ENCODE measurements at places on chromosomes 7 and 10.

GRCh38 chr10:33861016-33861704 lies 526.7 kb upstream of the NRP1 start:
- DNase-seq, result no peak

DNA sequence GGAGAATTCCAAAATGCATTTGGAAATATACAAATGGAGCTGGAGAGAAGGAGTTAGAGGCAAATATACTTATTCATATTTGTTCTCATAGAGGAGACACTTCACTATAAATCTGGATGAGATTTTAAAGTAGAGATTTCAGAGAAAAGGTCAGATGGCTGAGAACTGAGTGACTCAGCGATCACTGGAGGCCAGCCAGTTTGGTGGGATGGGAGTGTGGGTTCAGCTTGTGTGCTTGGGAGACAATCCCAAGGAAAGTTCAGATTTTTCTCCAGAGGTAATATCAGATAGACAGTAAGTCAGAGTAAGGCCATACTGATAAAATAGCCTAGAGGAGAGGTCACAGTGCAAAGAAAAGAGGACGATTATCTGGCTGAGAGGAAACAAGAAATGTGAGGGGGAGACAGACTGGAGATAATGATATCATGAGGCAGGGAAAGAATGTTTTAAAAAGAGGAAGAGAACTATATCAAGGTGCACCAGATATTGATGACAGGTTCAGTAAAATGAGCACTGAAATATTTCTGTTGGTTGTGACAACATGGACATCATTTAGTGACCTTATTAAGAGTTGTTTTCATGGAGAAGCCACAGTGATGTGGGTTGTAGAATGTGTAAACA lies 67.0 kb downstream of the MDFIC start:
- DNase-seq, result no peak

- DNase-seq, result no peak
These were observed 27.7 kb downstream of the CUL1 start for GRCh38 chr7:148726385-148726784.

GRCh38 chr10:119705434-119705831 lies 20.4 kb upstream of the INPP5F start:
- DNase-seq, result no peak

DNA sequence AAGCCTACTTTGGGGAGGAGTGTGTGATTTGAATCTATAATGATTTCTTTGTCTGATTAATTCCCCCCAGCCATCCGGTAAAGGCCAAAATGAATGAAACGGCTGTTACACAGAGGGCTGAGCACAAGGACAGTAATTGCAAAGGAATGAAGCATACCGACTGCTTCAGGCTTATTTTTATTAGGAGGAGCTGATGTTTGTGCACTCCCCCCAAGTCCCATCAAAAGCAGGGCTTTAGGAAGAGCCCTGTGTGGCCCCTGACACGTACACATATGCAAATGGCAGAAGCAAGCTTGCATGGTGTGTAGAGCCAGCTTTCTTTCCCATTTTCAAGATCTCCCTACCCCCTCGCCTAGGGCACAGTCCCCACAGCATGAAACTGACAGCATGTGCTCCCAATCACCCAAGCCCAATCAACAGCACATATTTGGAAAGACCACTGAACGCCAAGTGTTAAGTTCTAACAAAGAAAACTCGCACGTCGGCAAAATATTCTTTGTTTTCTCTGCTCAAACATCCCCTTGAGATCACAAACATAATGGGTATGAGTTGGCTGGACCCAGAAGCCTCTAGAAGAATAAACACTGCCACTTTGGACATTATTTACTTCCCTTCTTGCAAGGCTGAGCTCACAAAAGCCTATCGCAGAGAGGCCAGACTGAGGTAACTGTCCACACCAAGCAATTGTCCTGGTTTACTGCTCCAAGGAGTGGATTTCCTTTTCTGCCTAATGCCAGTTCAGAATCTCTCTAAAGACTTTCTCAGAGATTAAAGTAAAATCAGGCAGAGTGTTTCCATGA lies 143.0 kb downstream of the CUBN start:
- DNase-seq, result no peak

DNA sequence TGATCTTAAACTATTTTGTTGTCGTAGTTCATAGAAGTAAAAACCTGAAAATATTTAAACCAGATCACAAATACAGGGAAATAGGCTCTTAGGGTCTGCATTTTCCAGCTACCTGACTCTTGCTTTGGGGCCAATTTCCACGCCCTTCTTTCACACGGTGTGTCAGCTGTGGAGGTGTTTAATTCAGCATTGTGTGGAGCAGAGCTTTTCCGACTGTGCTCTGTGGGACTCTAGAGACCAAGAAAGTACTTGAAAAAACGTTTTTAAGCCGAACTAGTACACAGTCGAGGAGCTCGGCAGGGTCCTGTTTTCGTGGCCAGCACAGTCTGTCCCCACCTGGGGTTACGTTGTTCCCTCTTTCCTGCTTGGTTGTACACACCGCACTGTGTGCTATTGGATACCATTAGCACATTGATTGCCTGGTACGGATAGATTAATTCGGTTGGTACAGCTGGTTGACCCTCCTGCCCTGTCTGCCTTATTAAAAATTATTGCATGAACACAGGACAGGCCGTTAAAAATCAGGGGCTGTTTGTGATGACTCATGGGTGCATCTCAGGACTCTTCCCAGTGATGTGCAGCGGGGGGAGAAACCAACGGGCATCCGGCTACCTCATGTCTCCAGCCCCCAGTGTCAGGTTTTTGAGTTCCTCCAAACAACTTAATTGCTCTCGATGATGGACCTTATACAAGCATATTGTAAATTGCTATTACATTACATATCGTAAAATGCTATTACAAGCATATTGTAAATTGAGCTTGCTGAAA lies 80.7 kb upstream of the BTBD16 start:
- DNase-seq, result no peak

DNA sequence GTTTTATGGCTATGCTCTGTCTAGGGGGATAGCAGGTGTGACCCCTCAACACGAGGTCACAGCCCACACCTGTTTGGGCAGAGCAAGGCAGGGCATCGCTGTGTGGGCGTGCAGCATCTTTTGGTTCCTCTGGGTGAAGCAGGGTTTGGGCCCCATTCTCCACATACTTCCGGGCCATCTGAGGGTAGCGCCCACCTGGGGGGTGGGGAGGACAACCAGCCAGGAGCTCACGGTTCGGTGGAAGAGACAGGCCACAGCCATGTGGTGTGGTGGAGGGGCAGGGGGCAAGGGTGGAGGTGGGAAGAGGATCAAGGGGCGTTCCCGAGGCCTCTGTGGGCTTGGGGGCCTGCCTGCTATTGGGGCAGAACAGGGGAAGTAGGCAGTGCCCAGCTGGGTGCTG lies 2.4 kb downstream of the SH2B2 start:
- DNase-seq, result no peak

- no peak for DNase-seq
These were observed 534.0 kb upstream of the FOXK1 start for GRCh38 chr7:4147926-4148620.

DNA sequence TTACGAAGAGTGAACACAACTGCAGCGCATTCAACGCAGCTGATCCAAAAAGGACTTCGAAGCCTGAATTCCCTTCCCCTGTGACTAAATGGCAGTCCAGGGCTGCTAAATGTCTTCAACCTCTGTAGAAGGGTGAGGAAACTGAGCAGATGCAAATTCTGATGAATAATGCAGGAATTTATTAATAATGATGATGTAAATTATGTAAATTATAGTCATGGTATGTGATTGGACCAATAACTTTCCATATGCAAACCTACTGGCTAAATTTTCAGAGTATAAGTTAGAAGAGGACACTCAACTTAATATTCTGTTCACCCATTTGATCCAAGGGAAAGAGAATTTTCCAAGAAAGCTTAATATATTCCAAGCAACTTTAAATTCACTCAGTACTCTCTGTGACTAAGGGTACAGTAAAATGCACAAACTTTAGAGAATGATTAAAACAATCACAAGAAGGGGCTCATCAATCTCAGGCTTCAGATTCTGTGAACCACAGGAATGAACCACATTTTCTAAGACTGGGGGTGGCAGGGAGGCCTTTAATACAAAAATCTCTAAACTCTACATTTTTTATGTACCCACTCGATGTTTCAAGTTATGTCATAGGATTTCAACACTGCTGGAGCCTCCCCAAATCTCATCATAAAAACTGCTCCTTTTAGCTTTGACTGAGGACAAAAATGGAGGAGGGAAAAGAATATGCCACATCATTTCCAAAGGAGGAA lies 3.5 kb downstream of the FGFR2 start:
- DNase-seq, result no peak
